ENCODE measurements at places on chromosomes 2 and 18.

- no peak for DNase-seq
Observed at GRCh38 chr2:32453242-32454062, 96.6 kb downstream of the BIRC6 start.

DNA sequence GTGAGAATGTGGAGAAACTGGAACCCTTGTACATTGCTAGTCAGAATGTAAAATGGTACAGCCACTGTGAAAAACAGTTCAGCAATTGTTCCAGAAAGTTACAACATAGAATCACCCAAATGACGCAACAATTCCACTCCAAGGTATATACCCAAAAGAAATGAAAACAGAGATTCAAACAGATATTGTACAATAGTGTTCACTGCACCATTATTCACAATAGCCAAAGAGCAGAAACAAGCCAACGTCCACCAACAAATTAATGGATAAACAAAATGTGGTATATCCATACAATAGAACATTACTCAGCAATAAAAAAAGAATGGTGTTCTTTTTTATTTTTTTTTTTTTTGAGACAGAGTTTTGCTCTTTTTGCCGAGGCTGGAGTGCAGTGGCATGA is 10.9 kb downstream of the CLASP1 start:
- no peak for DNase-seq

GRCh38 chr18:48459465-48459864 is 50.3 kb upstream of the ZBTB7C start:
- no peak for DNase-seq

DNA sequence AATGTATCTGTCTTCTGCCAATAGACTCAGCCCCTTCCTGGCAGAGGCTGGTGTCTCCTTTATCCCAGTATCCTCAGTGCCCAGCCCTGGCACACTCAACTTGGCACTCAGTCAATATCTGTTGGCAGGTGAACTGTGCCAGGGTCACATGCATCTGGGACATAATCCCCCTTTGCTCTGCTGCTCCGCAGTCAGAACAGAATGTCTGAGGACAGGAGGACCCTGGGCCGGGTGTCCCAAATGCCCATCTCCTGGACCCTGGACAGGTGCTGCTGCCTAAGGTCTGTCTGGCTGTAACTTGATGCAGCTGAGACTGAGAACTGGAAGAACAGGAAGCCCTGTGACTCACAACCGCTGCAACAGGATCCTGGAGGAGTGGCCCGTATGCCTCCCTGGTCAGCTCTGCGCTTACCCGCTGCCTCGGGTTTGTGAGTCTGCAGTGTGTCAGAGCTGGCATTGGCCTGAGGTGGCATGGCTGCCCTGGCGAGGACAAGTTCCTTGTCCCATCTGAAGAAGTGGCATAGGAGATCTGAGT is 11.4 kb downstream of the HK2 start:
- no peak for DNase-seq

- DNase-seq = no peak
Observed at GRCh38 chr18:22174341-22175145, 5.2 kb downstream of the GATA6 start.

- no peak for DNase-seq
Observed at GRCh38 chr2:10412380-10412779, 35.7 kb downstream of the ODC1 start.

- DNase-seq = no peak
Observed at GRCh38 chr2:200669308-200669707, 83.5 kb downstream of the AOX1 start.

DNA sequence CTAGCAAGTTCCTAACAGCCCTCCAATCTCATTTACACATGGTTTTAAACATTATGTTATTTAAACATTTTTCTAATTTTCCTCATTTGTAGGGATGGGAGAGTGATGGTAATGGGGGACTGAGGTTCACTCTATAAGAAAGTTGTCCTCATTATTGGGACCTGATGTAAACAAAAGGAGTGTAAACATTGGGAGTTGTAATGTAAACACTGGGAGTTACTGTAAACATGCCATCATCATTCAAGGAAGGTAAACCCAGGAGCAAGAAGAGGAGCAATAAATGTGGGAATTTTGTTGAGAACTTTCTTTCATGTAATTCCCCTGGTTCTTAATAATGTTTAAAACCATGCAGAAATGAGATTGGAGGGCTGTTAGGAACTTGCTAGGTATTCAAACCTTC is 17.8 kb downstream of the RFTN2 start:
- DNase-seq = no peak

DNA sequence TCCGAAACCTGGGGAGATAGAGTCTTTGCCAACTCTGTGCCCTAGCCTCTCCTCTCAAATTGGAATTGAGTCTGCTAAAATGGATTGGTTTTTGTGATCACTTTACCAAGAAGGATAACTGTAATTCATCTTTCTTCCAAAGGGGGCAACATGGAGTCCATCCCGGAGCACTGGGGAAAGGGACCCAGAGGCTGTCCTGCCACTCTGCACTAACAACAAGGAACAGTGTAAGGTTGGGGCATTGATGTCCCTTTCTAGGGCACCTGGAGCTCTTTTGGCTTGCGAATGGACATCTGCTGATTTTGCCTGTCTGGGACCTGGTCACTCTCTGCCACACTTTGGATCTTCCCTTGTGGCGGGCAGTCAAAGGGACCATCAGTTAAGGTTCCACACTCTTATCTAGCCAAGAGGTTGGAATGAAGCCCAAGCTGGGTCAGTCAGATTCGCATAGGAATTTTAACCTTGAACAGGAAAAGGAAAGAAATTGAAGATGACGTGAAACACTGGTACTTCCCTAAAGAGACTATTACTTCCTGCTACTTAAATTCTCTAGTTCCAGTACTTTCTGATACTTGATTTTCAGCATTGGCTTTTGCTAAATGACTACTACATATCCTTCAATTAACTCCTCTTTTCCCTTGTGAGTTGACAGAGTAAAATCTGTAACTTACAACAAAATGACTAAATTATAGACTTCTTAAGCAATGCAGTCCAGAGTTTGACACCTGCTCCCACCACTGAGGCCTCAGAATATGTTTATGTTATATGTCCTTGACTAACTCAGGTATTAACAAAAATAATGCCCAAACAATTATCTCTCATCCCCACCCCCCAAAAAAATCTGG is 64.7 kb upstream of the KLF7 start:
- no peak for DNase-seq

DNA sequence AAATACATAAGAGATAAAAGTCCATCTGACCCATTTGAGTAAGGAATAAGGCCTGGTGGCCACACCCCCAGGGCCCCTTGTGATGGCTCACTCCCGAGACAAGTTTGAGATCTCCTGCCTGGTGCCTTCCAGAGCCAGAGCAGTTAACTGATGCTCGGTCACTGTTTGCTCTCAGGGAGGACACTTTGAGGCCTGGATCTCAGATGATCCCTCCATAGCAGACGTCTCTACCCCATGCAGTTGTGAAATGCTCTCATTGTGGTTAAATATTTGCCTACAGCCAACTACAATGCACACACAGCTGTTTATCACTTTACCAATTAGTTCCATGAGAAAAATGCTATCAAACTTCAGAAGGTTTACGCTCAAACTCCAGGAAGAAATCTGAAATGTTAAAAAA is 12.3 kb downstream of the GYPC start:
- no peak for DNase-seq

DNA sequence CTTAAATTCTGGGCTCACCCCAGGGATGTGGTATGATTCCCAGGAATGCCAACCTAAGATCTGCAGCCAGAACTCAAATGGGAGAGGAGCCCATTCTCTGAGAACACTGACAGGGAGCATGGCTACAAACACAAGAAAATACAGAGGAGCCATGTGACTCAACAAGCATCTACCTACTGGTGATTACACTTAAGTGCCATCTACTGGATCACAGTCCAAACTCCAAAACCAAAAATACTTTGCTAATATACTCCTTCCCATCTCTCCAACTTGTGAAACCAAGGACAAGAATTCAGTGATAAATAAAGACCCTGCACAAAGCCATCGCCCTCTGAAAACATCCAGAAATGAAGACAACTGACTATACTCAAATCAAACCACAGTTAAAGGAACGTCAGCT is 116.9 kb downstream of the NR4A2 start:
- DNase-seq = no peak

GRCh38 chr2:64166637-64167420 is 22.6 kb upstream of the PELI1 start:
- DNase-seq = no peak

DNA sequence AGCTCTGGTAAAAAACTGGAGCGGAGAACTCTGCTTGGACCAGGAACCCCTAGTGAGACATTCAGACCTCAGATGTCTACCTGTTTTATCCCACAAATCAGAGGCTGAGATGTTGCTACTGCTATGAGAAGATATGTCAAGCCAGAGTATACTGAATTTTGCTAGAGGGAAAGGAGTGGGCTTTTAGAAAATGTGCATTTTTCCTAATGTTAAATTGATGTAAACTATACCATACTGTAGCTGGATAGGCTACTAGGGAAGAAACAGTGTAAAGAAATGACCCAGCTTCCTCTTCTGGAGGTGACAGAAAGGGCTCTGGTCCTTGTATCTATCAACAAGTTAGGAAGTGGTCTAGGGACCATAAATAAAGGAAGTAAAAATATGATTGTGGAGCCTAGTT is 65.0 kb downstream of the SLC39A10 start:
- no peak for DNase-seq

Measured in stimulated activated CD8-positive, alpha-beta memory T cell treated with anti-CD3 and anti-CD28 coated beads, Interleukin-7, amount 100 ng/mL, for 1 hour (primary cell).